ENCODE measurements at places on chromosomes 1 and 21.

DNA sequence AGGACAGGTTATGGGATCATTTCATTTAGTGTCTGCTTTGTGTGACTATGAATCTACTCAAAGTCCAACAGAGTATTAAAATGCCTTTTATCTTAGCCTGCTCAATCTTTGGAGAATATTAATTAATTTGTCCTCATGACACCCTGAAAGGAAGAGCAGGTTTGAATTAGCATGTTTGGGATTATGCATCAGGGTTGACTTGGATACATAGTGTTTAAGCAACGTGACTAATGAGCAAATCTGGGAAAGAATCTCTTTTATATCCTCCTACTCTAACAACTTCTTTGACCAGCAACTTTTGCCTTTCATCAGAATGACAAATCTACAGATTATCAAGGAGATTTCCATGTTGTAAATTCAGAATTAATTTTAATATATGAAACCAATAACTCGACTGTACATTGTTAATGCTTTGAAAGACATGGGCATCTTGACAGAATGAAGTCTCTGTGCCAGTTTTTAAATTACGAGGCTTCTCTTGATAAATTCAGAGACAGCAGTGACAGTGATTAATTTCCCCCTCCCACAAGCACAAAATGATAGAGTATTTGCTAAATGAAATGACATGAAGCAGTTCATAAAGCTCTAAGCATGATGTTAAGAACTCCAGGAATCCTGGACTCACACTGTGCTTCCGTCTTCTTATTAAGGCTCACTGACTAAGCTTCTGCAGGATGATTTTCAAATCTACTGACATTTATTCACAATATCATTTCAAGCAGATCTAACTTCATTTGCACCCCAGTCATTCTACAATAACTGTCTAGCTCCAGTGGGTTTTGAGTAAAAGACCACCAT lies 156.5 kb downstream of the PCNX2 start:
- DNase-seq = no peak

DNA sequence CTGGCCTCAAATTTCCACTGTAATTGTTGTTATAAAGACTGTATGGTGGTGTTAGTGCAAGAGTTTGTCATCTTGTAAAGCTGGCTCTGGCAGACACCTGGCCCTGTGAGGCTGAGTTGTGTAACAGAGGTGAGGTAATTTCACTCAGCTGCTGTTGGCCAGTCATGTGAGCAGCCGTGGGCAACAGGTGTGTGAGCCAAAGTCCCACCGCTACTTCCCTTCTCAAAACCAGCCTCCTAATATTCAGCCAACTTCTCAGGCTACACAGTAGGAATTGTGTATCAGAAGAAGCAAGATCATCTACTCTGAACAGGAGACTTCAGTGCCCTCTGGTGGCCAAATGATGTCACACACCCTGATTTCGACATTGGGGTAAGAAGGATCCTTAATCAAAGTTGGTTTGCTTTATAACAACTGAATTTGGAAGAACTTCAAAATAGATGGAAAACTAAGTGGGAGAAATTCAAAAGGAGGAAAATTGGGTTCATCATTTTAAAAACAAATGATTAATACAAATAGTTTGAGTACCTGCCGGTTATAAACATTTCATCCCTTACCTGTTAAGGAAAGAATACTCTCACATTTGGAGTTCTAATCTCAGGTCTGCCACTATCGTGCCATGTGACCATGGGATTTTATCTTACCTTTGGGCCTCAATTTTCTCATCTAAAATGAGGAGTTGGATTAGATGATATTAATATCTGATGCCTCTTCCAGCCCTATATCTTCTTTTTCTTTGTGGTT lies 2.6 kb upstream of the CREG1 start:
- DNase-seq = peak; percentile 13

GRCh38 chr1:222994511-222995235 lies 148.4 kb downstream of the TLR5 start:
- no peak for DNase-seq

GRCh38 chr1:57384901-57385300 lies 39.0 kb downstream of the DAB1 start:
- DNase-seq = no peak

DNA sequence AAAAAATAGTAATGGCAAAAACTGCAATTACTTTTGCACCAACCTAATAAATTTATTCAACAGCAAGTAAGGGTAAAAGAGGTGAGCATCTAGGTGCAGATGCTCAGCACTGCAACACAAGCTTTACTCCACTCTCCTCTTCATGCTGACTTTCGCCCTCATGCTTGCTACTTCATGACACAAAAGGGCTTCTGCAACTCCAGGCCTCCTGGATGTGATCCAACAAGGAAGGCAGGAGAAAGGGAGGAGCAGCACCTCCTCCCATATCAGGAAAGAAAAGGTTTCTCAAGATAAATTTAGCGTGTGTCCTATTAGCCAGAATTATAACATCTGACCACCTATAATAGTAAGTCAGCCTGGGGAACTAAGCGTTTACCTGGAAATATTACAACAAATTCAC lies 11.6 kb downstream of the SYF2 start:
- no peak for DNase-seq

Measured in cerebellar nuclear complex (tissue), 1 donor.